Stimulated activated CD4-positive, alpha-beta T cell treated with anti-CD3 and anti-CD28 coated beads, Interleukin-4, amount 100 ng/mL, for 1 hour (primary cell): ENCODE measurements at places on chromosomes 13 and 19.

DNA sequence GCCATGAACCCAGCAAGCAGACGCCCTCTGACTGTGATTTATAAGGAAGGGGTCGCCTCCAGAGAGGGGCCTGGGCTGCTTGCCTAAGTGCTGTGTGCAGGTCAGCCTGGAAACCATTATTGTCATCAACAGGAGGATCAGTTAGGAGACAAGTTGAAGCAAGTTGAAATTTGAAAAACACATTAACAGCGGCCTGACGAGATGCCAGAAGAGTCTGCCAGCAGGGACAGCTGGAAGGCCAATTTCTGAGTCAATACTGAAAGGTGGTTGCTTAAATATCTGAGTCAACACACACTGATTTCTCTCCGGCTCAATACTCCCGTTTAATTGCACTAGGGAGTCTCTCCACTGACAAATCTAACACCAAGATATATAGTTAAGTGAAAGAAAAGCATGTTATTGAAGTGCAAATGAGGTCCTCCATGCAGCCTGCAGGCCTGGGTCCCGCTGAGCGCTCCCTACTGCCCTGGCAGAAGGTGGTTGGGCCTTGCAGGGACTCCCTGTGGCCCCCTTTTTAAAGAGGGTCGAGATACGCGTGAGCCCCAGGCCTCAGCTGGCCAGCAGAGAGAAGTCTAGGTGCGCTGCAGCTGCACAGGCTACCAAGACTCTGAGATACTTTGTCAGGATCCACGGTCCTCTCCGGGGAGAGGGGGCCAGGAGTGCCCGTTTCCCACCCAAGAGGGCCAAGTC is 91.1 kb downstream of the RNASEH2B start:
- no peak for DNase-seq

DNA sequence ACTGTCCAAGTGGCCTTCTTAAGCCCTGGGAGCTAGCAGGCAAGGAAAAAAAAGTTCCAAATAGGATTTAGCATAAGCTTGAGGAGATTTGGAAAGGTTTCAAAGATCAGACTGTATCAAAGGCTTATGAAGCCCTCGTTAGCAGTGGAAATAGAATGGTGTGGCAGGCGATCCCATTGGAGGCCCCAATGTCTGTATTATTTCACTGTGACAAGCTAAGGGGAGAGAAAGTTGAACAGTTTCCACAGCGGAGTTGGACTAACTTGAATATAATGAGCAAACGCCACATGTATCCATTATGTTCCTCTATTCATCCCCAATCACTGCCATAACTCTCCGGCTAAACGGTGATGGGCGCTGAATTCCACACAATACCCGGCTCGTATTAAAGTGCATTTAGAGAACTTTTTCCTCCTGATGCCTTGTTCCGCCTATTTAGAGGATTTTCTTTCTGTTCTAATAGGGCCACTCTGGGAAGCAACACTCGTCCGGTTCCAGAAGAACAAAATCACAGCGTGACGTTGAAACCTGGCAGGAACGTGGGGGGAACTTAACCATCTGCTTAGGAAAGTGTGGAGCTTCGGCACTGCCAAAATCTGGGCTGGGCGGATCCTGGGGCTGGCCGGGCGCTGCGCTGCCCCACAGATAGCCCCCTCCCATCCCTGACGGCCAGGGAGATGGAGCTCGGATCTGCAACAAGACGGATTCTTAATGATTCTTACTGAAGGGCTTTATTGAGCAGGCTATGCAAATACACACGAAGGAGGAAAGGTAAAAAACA is 1.0 kb upstream of the PCDH8 start:
- no peak for DNase-seq

- no peak for DNase-seq
Observed at GRCh38 chr13:45847554-45848224, 3.9 kb downstream of the SIAH3 start.

DNA sequence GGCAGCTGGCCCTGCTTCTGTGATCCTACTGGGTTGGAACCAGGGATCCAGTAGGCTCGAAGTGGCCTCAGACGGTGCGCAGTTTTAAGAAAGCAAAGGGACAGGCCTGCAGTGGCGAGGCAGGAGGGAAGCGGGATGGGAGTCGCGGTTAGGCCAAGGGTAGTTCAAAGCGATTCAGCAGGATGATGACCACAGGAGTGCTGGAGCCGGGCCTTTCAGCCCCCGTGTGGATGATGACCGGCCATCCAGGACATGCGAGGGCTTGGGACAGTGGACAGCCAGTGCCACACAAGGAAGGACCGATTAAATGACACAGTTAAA is 854 bp downstream of the RNASEH2B start:
- no peak for DNase-seq

DNA sequence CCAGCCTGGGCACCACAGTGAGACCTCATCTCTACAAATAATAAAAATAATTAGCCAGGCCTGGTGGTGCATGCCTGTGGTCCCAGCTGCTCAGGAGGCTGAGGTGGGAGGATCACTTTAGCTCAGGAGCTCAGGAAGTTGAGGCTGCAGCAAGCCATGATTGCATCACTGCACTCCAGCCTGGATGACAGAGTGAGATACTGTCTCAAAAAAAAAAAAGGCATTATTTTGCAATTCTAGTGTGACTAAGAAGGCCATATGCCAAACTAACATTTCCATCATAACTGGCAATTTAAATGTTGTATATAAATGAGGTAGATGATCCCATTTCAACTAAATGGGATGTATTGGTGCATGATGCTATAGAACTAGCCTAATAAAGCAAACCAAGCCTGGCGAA is 632.8 kb upstream of the KLF12 start:
- no peak for DNase-seq

GRCh38 chr19:12647490-12648071 is 19.0 kb downstream of the MAN2B1 start:
- DNase-seq, result peak; percentile 39

DNA sequence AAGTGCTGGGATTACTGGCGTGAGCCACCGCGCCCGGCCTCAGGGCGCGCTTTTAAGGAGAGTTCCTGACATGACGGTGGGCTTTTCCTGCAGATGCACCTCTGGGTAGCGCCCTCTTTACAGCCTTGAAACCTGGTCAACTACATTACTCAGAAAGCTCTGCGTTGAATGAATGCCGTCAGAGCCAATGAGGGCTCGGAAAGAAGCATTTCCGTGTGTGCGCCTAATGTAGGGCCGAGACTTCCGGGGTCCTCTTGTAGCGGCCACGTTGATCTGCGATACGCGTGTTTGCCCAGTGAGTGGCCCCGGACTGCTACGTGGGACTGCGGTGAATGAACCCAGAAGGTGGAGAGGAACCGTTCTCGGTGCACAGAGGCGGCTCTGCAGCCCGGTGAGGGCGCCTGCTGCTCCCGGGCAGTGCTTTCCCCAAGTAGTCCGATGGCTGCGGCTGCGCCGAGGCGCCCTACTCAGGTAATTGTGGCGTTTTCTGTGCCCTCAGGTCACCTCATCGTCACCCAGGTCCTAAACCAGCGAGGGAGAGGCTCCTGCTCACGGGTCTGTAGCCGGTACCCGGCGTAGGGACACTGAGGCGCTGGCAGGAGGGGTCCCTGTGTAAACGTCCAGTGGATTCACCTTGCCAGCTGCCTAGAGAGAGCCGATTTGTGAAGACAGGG is 4.9 kb upstream of the ZNF552 start:
- DNase-seq, result peak; percentile 72

DNA sequence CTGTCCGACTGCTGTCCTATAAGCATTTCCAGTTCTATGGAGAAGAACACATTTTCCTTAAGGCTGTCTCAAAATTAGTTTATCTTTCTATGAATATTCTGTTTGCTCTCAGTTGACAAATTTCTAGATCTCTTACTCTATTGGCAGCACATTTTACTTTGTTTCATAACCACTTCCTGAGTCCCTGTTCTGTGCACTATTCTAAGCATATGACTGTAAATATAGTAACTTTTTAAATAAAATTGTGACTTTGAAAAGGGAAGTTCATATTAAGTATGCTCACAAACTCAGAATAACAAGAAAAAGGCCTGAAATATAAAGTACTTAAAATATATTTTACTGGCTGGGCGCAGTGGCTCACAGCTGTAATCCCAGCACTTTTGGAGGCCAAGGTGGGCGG is 56.5 kb upstream of the HTR2A start:
- DNase-seq, result no peak

- DNase-seq, result no peak
Observed at GRCh38 chr13:30668312-30668711, 50.6 kb downstream of the USPL1 start.

GRCh38 chr13:66264971-66265370 is 965.2 kb downstream of the PCDH9 start:
- no peak for DNase-seq

DNA sequence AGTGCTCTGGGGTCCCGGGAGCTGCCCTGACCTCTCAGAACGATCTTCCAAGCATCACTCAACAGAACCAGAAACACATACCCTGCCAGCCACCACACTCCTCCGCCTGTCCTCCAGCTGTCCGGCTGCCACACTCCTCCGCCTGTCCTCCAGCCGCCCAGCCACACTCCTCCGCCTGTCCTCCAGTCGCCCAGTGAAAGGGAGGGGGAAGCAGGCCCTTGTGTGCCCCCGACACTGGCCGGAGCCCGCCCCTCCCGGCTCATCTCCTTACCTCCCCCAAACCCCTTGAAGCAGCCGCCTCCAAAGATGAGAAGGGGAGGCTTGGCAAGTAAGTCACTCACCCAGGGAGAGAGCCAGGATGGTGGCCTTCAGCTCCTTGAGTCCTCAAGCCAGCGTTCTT is 40.2 kb downstream of the STK24 start:
- DNase-seq, result no peak

GRCh38 chr13:38415233-38415632 is 65.6 kb downstream of the UFM1 start:
- DNase-seq, result no peak

- no peak for DNase-seq
Observed at GRCh38 chr19:36125557-36125956, 10.3 kb downstream of the TBCB start.

DNA sequence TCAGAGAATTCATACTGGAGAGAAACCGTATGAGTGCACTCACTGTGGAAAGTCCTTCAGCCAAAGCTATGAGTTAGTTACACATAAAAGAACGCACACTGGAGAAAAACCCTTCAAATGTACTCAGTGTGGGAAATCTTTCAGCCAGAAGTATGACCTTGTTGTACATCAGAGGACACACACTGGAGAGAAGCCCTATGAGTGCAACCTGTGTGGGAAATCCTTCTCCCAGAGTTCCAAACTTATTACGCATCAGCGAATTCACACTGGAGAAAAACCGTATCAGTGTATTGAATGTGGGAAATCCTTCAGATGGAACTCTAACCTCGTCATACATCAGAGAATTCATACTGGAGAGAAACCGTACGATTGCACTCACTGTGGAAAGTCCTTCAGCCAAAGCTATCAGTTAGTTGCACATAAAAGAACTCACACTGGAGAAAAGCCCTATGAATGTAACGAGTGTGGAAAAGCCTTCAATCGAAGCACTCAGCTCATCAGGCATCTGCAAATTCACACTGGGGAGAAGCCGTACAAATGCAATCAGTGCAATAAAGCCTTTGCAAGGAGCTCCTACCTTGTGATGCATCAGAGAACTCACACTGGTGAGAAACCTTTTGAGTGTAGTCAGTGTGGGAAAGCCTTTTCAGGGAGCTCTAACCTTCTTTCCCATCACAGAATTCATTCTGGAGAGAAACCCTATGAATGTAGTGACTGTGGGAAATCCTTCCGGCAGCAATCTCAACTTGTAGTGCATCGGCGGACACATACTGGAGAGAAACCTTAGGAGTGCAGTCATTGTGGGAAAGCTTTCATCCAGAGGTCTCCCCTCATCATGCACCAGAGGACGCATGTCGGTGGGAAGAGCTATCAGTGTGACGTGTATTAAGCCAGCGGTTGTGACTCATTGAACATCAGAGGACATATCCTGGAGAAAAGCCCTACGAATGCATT is 16.5 kb upstream of the ZNF8 start:
- DNase-seq, result no peak

GRCh38 chr19:13037731-13038130 is 42.5 kb downstream of the NFIX start:
- DNase-seq, result no peak

- DNase-seq, result no peak
Observed at GRCh38 chr19:12880551-12881171, 588 bp downstream of the DNASE2 start.

DNA sequence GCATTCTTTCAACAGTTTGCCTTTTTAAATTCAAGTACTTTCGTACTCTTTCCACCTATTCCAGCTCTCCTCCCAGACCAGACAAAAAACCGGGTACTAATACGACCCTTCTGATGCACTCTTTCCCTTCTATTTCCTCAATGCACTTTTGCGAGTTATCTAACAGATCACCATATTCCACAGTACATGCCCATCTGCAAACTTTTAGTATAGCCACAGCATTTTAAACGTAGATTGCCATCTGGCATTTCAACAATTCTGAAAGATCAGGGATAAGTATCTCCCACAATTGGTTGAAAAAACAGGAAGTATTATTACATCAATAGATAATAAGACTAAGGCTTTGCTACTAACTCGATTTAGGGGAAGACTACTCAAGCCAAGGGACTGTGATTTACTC is 31.5 kb downstream of the RBM26 start:
- DNase-seq, result no peak

GRCh38 chr19:29105629-29106292 is 107.2 kb downstream of the UQCRFS1 start:
- DNase-seq, result no peak

DNA sequence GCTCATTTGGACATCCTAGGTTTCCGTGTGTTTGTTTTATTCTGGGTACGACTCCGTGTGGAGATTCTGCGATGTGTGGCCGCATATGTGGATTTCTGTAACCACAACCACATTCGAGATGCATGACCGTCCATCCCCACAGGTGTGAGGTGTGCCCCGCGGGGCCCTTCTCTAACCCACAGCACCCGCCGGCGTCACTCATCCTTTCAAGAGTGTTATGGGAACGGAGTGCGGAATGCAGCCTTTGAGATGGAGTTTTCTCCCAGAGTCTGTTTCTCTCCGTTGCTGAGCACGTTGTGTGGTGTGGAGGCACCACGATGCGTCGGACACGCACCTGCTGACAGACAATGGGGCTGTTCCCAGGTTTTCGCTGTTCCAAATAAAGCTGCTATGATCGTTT is 40.0 kb downstream of the C13orf46 start:
- no peak for DNase-seq

DNA sequence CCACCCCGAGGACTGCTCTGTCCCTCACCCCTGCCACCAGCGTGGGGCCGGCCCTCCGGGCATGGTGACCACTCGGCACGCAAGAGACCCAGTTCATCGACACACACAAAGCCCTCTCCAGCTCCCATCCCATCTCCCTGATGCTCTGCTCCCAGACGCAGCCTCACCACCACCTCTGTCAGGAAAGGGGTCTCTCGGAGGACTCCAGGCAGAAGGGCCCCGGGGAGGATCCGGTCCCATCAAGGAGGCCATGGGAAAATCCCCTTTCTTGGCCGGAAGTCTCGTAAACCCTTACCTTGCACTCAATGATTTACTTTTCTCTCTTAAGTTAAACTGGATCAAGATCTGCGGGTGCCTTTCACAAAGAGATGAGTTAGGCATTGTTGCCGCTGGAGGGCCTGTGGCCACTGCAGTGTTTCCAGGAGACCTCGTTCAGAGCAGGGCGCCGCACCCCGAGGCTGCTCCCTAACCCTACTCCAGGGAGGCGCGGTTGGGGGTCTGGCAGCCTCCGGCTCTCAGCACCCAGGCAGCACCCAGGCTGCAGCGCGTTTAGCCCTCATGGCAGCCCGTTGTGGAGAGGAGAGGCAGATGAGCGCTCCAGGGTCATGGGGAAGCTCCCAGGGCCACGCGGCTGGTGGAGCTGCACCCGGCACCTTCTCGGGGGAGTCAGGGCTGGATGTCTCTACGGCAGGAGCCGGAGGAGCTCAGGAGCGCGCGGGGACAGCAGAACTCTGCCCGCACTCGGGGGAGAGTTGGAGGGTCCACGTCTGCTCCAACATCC is 31.0 kb downstream of the C2CD4C start:
- DNase-seq, result no peak
